Skeletal muscle cell (primary cell): ENCODE measurements at places on chromosomes 1 and 21.
A peak's percentile ranks its signal among the peaks of the same experiment; 100 is the strongest.

DNA sequence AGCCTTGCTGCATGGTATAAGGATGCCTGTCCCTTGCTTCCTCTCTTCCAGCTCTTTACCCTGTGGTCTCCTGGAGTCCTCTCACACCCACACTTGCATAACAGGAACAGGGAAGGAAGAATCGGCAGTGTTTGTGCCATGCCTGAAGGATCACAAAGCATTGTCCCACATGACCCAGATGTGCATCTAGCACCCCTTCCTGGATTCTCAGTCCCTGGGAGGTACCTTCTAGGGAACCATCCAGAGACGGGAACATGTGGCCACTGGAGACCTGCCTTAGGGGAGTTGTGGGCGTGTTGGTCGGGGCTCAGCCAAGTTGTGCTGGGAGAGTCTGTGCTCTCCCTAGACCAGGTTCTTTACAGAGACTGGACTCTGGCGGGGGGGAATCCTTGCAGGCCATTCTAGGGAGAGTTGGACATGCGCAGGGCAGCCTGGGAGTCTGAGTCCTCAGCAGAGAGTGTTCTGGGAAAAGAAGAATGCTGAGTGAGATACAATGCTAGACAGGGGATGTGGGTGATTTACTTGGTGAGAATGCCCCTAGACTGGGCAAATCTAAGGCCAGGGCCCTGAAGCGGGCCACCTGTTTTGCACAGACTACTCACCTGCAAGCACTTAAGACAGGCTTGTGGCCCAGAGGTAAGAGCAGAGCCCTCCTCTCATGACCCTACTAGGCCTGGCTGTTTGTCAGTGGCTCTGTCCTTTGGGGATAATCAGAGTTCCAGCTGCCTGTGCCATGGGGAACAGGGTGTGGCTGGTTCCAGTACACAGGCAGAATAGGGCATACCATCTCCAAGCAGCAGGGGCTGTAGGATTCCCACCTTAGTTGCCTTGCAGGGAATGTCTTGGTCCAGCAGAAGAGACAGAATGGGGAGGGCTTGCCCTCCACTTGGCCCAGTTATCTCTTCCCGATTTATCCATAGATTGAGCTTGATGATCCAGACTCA is 89.8 kb downstream of the MAN1C1 start:
- no peak for DNase-seq

DNA sequence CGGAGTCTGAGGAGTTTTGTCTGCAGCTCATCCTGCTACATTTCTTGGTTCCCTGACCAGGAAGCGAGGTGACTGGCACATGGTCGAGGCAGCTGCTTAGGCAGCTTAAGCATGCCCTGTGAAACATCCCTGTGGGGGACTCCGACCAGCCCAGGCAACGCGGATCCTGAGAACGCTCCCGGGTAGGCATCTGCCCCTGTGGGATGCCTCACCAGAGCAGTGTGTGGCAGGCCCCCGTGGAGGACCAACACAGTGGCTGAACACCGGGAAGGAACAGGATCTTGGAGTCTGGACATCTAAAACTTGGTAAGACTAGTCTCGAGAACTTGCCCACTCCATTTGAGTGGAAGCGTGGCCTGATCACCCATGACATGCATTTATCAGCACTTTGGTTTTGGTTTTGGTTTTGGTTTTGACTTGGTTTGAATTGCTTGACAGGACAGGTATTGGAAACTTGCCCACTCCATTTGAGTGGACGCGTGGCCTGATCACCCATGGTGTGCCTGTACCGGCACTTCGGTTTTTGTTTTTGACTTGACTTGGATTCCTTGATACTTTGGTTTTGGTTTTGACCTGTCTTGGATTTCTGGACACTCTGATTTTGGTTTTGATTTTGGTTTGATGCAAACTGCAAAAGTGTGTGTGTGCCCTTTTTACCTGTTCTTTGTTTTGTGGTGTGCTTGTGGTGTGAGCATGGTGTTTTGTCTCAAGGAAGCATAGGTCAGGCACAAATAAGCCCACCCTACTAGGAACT is 12.2 kb upstream of the NEK2 start:
- DNase-seq, result no peak

- no peak for DNase-seq
These were observed 13.4 kb upstream of the PKP1 start for GRCh38 chr1:201269900-201270410.

DNA sequence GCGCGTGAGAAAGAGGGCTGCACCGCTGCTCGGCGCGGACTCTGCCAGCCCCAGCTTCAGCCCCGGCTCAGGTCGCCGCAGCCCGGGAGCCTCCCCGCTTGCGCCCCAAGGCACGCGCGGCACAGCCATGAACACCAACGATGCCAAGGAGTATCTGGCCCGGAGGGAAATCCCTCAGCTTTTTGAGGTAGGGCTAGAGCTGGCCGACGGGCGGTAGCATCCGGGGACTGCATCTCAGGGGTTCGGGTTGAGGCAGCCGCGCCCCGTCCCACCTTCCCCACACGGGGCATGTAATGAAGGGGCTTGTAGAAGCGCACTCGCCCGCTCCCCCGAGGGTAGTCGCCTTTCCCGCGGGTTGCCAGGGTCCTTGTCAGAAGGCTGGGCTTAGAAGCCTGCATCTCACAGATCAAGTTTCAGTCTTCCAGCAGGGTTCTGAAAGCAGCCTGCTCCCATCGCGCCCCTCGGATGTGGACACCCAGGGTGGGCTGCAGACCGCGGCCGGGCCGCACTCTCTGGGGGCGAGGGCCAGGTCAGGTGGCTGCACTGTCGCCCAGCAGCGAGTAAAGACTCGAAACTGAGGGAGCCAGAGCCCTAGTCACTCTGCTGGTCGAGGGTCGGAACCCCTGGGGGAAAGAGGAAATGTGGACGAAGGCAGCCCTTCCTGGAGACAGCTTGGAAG is 507 bp downstream of the AK5 start:
- DNase-seq, result no peak

DNA sequence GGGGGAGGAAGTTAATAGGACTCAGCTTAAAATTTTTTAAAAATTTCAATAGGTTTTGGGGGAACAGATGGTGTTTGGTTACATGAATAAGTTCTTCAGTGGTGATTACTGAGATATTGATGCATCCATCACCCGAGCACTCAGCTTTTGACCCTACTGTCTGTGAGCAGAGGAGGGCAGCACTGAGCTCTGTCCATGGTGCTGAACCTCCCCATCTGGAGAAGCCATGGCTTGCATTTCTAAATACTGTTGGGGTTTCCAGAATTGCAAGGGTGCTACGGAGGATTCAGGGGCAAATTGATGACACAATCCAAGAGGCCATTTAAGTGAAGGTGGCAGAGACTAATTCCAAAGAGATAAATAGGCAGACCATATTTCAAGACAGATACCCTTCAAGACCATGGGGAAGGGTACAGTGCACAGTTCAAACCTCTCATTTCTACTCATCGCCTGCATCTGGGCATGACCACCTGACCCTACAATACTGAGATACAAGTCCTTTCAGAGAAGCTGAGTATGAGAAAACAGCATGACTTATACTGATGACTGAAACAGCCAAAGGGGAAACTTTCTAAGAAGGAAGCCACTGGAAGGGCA is 17.2 kb downstream of the SYT2 start:
- peak; percentile 17 for DNase-seq

DNA sequence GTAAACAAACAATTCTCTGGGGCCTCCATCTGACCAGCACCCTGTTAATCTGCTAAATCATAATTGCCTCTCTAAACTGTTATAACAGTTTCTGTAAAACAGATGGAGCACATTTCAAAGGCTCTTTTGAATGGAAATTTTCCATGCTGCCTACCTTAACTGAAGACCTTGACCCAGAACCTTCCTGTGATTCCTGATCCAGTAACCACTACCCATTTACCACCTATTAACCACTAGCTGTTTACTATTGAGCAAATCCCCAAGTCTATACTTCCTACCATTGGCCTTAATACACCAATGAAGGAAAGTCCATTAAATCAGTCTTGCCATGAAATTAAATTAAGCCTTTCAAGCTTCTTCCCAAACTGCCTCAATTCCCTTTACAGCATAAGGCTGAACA is 46.3 kb downstream of the RAB3GAP2 start:
- DNase-seq, result no peak
